Heart left ventricle (tissue), 16 donors: ENCODE measurements at places on chromosomes 3 and 15. TPM values are rescaled to one million over a fixed set of nuclear protein-coding genes. Genes with fewer than 3 reads are reported as not detected.

GRCh38 chr3:48039487-48040190 lies 23.4 kb upstream of the MAP4 start:
- no peak for DNase-seq

- no peak for DNase-seq
Measured at GRCh38 chr15:77909182-77909940, 168.2 kb downstream of the TBC1D2B start.

DNA sequence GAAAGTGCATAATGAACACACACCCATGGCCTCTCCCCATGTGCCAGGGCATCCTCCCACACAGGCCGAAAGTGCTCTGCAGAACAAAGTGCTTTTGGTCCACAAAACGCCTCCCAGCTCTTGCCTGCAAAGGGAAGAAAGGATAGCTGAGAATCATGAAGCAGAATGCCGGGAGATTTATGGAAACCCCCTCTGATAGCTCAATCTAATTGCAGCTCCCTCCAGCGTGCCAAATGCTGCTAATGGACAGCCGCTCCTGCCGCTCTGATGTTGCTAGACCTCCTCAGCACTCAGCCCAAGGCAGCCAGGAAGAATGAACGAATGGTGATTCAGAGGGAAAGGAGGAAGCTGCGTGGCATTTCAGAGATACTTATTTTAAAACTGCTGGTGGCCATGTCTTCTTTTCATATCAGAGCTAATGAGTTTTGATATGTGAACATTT lies 145.3 kb downstream of the TJP1 start:
- no peak for DNase-seq

DNA sequence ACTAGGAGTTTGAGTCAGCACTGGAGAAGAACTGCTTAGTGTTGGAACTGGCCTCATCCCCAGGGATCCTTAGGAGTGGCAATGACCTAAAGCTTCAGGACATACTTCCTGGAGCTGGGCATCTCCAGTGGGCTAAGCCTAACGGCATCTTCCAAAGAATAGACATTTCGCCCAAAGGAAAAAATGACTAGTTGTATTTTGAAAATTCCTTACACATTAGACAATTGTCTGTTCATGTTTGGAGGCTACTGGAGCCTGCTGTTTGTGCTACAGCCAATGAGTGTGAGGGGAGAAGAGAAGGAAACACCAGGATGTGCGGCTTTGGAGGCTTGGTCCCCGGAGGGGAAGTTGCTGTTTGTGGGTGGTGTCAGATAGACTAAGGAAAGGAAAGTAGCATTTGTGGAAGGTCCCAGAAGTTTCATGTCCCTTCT lies 77.6 kb downstream of the POLR2M start:
- peak; percentile 65 for DNase-seq

DNA sequence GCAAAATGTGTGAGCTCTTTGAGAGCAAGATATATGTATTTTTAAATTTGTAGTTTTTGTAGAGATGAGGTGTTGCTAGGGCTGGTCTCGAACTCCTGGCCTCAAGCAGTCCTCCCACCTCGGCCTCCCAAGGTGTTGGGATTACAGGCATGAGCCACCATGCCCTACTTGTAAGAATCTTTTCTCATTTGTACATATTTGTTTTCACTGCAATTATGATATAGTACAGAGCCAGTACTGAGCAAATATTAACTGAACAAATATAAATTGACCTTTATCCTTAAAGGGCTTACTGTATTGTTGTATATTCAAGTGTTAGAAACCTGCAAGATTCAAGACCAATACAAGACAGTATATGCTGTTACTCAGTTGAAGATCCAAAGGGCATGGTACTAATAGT lies 53.4 kb downstream of the GTF2E1 start:
- no peak for DNase-seq

Gene NEK10
- total RNA-seq, result 8.5 TPM

DNA sequence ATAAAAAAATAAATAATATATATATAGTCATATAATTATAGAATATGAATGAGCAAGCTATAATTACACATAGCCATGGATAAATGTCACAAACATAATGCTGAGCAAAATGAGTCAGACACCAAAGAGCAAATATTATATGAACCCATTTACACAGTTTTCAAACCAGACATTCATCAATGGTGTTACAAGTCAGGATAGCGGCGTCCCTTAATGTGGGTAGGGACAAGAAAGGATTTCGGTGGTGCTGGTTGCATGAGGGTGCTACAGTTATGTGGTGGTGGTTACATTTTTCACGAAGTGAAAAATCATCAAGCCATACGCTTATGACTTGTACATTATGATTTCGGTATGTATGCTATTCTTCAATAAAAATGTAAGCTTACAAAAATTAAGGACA lies 100.5 kb downstream of the HMG20A start:
- DNase-seq, result no peak

Gene SERINC4
- total RNA-seq, result not detected

Gene FANCD2OS
- not detected for total RNA-seq

GRCh38 chr15:89283201-89283600 lies 39.4 kb downstream of the FANCI start:
- DNase-seq, result no peak
